ENCODE measurements at places on chromosomes 1 and 21.

DNA sequence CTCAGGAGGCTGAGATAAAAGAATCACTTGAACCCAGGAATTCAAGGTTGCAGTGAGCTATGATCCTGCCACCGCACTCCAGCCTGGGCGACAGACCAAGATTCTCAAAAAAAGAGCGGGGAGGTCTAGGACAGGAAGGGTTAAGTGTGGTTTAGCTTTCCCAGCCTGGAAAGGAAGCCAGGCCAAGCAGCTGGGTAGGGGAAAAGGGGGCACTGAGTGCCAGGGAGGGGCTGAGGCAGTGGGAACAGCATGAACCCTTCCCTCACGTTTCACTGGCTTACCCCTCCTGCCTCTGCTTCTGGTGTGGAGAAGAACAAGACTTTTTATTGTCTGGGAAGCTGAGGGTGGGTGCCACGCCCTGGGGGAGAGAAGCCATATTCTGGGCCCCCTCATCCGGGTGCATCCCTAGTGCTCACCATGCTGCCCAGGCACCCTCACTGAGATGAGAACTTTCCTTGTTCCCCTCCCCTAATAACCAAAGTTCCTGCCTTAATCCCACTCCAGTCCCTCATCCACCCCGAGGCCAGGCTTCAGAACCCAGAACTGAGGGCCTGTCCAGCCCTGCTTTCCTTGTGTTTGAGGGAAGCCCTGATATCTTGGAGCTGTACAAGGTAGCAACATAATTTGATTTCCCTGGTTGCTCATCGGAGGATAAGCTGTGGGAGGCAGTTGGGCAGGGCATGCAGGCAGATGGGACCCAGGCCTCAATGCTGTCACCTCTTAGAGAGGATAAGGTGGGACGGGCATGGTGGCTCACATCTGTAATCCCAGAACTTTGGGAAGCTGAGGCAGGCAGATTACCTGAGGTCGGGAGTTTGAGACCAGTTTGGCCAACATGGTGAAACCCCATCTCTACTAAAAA lies 2.0 kb upstream of the LMNA start:
- DNase-seq = no peak

GRCh38 chr1:174900317-174900716 lies 99.4 kb upstream of the CACYBP start:
- no peak for DNase-seq

GRCh38 chr21:21096956-21097355 lies 98.7 kb downstream of the NCAM2 start:
- DNase-seq = no peak

DNA sequence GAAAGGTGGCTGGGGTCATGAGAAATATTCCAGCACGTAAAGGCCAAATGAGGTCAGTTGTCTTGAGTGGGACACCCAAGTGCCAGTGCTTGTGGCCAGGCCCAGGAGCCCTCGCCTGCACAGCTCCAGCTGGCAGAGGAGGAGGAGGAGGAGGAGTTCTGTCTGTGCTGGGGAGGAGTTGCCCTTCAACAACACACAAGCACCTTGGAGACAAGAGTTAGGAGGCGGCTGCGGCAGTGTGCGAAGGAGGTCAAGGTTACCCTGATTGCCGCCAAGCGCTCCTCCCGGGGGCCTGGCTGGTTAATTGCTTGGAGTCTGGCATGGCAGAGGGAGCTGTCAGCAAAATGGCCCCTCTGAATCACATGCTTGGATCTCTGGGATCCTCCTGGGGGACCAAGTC lies 45.1 kb downstream of the GRIK3 start:
- no peak for DNase-seq

DNA sequence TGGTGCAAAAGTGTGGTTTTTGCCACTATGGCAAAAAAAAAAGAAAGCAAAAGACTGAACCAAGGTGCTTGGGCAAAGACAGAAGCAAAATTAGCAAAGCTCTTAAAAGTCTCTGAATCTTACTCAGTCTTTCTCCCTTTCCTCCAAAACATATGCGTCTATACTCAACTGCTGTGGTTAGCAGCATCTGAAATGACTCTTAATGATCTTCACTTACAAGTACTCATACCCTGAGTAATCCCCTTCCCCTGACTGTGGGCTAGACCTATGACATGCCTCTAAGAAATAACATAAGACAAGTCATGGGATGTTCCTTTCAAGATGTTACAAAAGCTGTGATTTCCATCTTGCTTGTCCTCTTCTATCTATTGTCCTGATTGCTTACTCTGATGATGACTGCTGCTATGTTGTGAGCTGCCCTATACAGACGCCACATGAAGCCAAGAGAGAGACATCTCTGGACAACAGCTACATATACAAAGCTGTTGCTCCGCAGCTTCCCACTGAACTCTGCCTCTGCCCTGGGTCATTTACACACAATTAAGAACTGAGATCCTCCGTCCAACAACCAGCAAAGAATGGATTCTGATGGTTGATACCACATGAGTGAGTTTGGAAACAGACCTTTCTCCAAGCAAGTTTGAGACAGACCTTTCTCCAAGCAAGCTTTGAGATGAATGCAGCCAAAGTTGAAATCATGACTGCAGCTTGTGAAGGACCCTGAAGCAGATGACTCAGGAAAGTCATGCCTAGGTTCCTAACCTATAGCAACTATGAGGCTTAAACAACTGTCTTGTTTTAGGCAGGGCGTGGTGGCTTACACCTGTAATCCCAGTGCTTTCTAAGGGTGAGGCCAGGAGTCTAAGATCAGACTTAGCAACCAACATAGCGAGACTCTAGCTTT lies 55.2 kb downstream of the PUM1 start:
- no peak for DNase-seq

GRCh38 chr1:119541389-119541788 lies 34.4 kb downstream of the HSD3B1 start:
- DNase-seq = no peak

DNA sequence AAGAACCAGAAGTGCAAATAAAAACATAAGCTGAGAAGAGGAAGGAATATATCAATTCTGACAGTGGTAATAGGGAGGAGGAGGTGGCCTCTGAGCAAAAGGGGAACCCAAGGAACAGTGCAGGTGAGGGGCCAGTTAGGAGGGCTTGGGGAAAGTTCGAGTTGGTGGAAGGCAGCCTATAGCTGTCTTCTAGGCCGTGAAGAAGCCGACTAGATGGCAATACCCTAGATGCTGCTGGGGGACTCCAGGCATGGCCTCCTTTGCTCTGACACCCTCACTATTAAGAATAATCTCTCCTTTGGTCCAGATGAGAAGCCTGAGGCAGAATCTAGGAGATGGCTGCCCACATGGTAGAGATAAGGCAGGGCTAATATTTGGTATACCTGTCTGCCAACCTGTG lies 351.1 kb upstream of the PLXNA2 start:
- no peak for DNase-seq
